ENCODE measurements at places on chromosomes 7 and 10. TPM values are rescaled to one million over a fixed set of nuclear protein-coding genes. Genes with fewer than 3 reads are reported as not detected.

CDC14C gene
- total RNA-seq = not detected

C10orf53 gene
- total RNA-seq = not detected

UBE2D1 gene
- 23.0 TPM for total RNA-seq

NRG3 gene
- total RNA-seq = not detected

PAX2 gene
- 0.18 TPM for total RNA-seq

All from A549 treated with CpdA at 1 μM for 4 hours (cell line).